ENCODE measurements at places on chromosomes 13 and 19.

- DNase-seq: no peak
Measured at GRCh38 chr13:95708391-95708774, 31.4 kb downstream of the DNAJC3 start.

DNA sequence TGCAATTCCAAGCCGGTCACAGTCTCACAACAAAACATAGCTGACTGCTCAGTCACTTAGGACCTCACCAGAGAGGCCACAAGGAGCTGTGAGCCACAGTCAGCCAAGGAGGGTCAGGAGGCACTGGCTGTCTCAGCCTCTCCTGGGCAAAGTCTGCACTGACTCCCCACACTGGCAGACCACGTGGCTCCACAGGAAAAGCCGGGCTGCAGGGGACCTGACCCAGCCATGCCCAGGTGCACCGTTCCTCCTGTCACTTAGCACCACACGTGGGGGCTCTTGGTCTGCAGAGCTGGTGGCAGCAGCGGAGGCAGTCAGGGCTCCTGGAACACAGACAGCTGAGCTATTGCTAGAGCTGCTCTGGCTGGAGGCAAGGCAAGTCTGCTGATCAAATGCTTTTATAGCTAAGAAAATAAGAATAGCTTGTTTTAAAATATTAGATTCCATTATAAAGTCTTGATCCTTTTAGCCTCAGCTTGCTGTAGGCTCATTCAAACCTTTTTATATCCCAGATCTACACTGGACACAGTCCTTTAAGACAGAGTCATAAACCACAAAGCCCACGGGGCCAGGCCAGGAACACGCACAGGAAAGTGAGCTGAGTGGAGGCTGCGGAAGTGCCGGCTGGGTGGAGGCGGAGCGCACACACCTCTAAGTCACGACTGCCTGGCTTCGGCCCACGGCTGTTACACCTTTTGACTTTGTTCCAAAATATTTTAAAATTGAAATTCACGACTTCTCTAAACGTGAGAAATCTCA is 744.1 kb downstream of the UQCRFS1 start:
- DNase-seq: no peak

DNA sequence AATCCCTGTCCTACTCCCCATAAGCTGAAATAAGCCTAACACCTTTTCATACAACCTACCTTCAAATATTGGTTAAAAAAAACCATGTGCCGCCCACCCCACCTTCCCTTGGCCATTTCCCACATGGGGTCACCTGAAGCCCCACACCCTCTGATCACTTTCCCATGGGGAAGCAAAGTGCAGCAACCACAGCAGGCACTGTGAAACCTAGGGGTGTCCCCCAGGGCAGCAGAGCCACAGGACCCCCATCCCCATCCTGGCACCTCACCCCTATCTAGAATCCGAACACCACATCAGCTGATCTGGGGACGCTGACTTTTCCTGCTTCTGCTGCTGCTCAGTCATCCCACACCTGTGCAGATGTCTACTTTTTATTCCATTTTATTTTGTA is 19.9 kb downstream of the CEACAM21 start:
- DNase-seq: no peak

GRCh38 chr13:40379794-40380578 is 286.5 kb downstream of the FOXO1 start:
- no peak for DNase-seq

DNA sequence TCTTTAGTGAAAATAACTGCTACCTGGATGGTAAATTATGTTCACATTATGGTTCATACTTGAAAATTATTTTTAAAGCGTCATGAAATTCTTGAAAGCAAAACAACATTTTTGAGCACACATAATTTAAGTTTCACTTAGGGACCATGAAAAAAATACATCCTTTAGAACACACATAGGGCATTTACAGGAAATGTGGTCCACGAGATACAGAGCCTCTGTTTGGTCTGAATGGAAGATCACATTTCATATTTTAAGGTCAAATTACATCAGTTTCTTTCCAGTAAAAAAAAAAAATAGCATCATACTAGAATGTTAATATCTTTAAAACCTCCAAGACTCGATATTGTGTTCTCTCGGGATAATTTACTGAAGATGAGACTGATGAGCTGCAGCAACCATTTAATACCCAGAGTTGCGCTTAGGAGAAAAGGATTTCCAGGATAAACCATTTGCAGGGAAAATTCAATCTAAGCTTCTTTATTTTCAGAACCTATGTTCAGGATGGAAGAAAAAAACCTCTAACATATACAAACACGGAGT is 720.7 kb downstream of the DIAPH3 start:
- DNase-seq: no peak

GRCh38 chr19:50639121-50640112 is at the start of gene SYT3:
TSS of gene SYT3 (minus strand) at chr19:50639881. CDS start at chr19:50637411, 2,470 bp downstream.
- no peak for DNase-seq
